ENCODE measurements at places on chromosomes 2 and 18.
A peak's percentile ranks its signal among the peaks of the same experiment; 100 is the strongest.

DNA sequence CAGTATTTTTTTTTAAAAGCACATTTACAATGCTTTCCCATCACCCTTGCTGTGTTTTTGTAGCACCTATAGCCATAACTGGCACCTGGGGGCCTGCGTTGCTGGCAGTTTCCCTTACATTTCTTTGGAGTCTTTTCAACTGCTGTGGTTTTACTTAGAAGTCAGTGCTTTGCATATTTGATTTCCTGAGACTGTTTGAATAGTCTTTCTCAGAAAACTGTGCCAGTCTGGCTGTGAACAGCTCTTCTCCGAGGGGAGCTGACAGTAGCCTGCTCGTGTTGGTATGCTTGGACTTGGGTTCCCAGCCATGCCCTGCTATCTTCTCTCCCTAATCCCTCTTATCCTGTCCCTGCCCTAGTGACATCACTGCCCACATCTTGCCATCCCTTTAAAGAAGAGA, 81.5 kb downstream of the DPP4 start:
- no peak for DNase-seq

- DNase-seq, result no peak
Measured at GRCh38 chr2:204824751-204825453, 279.6 kb downstream of the PARD3B start.

DNA sequence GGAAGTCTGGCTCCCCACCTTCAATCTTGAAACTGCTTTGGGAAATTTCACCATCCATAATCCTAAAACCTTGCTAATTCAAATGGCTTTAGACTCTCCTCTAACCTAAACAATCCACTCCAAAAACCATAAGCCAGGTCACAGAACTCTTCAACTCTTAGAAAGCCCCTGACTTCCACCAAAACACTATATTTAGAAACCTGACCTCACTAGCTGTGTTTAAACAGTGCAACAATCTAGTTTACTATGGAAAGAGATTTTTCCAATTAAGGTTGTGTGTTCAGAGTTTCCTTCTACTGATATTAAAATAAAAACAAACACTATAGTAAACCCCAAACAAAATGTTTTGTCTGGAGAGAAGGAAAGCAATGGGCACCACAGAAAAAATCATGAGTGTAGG, 308.1 kb downstream of the OSR1 start:
- DNase-seq, result no peak

DNA sequence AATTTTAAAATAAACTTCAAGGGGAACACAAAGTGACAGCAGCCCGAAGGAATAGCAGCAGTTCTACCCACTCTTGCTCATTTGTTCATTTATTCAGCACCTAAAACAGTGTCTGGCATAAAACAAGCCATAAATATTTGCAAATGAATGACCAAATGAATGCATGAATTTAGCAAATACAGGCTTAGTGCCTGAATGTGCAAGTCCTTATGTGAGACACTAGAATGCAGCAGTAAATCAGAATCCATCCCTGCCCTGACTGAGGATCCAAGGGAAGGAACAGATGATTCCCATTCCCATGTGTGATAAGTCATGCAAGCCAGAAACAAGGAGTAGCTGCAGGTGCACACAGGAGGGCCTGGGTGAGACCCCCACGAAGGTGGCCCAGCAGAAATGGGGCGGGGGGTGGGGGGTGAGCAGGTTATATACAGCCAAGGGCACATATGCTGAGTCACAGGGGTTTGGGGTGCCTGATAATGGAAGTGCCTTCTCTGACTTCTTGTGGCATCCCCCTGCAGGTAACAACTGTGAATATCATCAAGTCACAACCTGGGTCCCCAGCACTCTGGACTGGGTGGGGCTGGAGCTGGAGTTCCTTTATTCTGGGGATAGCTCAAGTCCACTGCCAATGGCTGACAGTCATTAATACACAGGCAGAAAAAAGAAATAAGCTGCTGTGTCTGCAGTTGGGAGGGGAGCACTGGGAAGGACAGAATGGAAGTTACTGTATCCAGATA, 311.9 kb downstream of the TXNL1 start:
- DNase-seq, result no peak

- DNase-seq, result no peak
Measured at GRCh38 chr2:17918789-17919188, 40.3 kb downstream of the KCNS3 start.

- no peak for DNase-seq
Measured at GRCh38 chr18:50651334-50651733, 91.4 kb downstream of the MAPK4 start.

- no peak for DNase-seq
Measured at GRCh38 chr2:65193446-65193845, 34.2 kb upstream of the ACTR2 start.

GRCh38 chr2:30611583-30611982, 164.5 kb downstream of the LCLAT1 start:
- peak; percentile 32 for DNase-seq

DNA sequence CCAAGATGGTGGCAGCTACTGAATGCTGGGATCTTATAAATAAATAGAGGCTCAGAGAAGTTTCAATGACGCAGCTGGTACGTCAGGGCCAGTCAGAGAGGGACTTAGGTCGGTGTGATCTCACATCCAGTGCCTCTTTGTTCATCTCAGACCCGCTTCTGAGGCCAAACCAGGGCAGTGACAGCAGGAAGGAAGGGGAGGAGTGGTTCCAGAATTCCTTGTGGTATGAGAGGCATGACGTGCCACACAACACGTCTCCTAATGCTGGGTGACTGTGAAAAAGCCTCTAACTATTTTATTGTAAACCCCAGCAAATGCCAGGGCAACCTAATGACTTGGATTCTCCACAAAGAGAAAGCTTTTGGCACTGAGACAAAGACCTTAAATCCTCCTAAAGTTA, 423.3 kb downstream of the LPIN1 start:
- no peak for DNase-seq

DNA sequence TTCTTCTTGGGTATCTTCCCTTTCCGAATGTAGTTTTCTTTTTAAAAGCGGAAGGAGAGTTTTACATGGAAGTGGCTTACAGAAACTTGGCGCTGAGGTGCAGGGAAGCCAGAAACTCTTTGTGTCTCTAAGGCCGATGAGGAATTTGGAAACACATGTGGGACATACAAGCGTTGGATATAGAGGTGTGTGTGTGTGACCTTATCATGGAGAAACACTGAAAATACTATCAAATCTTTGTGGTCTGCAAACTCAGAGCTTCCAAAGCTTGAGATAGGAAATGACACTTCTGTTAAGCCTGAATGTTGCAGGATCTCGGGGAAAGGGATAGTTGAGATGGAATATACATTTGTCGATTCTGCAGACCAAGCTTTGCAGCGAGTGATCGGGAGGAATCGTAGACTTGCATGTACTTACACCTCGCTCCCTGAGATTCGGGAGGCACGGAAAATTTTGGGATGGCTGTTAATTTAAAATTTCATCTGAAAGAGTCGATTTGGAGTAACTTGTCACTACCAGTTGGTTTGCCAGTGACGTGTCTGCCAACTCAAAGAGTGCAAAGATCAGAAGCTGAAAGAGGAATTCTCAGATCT, 1.0 kb downstream of the NAB1 start:
- peak; percentile 10 for DNase-seq

GRCh38 chr2:20448246-20448976, 1.5 kb downstream of the RHOB start:
- no peak for DNase-seq

All from SHP77 treated with DMSO at 0.1 percent for 48 hours (cell line).